ENCODE measurements at places on chromosomes 5 and 9.
A peak's percentile ranks its signal among the peaks of the same experiment; 100 is the strongest.

GRCh38 chr5:169910393-169910792 is 69.9 kb downstream of the INSYN2B start:
- no peak for DNase-seq

GRCh38 chr5:143931986-143932385 is 120.0 kb downstream of the HMHB1 start:
- no peak for DNase-seq

DNA sequence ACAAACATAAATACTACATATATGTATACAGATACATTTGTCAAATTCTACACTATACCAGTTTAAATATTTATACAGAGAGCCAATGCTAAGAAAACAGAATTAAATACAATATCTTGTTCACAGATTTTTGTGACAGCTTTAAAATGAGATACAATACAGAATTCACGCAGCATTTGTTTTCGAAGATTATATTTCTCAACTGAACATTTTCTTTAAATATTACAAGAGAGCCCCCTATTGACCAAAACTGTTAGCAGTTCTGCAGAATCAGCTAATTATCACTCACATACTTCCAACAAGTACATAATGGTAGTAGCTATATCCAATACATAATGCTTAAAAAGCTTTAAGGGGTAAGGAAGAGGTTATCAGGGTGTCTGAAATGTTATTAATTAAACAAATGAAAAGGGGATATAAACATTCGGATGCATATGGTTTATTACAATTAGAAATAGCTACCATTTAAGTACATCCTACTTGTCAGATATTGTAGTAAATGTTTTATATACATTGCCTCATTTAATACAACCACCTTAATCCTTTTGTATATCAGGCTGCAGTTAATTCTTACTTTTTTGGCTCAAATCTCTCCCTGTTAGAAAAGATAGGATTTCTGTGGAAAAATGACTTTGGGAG is 31.7 kb downstream of the ZDHHC21 start:
- DNase-seq: peak; percentile 26

DNA sequence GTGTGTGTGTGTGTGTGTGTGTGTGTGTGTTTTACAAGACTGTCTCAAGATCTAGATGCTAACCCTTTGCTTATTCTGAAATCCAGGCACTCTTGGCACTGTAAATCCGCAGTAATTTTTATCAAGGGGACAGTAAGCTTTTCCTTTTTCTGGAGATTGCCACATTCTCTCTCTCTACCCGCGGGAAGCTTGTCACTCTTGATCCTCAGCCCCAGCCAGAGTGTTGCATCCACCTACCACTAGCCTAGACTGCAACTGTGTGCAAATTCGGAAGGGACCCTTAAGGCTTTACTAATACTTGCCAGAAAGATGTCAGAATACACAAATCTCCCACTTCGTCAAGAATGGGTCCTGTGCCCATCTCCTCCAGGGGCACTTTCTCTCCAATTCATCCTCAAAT is 54.9 kb upstream of the EPB41L4A start:
- no peak for DNase-seq

- no peak for DNase-seq
Measured at GRCh38 chr5:3195994-3196393, 399.6 kb upstream of the IRX1 start.

DNA sequence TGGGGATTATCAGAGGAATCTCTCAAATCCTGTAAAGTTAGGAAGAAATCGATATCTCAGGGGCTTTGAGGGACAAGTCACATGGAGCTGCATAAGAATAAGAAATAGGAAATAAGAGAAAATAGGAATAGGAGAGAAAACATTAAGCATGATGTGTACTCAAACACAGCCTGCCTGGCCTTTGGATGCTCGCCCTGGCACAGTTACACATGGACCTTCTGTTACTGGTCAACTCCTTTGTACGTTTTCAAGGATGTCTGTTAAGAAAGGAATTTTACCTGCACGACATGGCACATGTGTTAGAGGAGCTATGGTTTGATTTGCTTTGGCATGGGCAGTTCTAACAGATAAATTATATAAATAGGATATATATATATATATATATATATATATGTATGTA is 321.2 kb downstream of the CDH12 start:
- DNase-seq: no peak

- DNase-seq: no peak
Measured at GRCh38 chr9:135343136-135343535, 136.4 kb upstream of the PPP1R26 start.

DNA sequence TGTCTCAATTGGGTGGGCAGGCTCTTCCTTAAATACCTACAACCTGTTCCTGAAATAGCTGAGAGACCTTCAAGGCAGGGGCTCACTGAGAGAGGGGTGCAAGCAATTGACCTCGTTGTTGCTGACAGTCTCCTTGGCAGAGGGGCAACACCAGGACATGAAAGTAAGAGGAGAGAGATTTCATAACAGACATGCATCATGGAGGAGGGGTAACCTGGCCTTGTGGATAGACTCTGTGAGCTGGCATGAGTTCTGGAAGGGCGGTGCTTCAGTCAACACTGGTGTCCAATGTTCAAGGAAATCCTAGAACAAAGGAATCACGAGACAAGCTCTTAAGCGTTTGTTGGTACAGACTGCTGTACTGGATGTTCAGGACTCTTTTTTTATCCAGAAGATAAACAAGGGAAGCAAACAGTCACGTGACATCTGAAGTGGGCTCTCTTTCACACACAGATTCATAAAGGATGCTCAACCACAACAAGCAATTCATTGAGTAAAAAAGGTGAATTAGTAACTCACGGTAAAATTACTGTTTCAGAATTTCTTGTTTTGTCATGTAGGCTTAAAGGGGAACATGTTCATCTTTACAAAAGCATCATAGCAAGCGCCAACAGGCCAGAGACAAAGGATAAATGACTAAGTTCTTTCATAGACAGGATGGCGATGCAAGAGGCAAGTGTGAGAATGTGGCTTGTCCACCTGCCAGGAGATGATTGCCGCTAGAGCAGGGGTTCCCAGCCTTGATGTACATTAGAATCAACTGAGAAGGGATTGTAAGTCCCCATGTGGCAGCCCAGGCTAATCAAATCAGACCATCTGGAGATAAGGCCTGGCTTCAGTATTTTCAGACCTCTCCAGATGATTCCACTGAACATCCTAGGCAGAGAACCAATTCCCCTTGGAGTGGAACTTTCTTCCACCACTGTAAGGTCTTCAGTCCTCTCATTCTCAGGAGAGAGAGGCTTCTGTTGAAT is 20.7 kb downstream of the ANKRA2 start:
- DNase-seq: peak; percentile 91

DNA sequence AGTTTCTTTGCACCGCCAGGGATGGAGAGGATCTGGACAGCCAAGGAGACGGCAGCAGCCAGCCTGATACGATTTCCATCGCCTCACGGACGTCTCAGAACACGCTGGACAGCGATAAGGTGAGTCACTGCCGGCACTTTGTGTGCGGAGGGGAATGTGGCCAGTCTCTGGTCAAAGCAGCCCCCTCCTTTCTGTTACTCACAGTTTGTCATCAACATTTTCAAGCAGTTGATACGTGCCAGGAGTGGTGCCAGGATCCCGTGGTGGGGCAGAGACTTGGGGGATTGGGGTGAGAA is 175.1 kb upstream of the OTULINL start:
- no peak for DNase-seq

DNA sequence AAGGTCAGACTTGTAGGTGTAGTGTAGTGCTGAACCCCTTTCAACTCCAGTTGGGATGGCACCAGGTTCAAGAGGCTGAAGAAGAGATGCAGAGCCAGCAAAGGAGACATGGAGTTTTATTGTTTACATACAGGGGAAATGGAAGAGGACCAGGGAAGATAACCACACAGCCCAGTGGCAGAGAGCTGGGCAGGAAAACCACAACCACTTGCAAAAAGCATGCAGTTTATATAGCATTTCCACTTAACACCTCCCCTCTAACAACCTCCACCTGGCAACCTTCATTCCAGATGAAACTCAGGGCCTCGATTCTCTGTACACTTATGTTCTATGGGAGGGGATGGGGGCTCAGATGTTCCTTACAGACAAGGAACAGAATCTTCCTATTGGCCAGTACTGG is 56.9 kb downstream of the SNX24 start:
- no peak for DNase-seq

- DNase-seq: no peak
Measured at GRCh38 chr5:82519558-82519957, 241.4 kb upstream of the RPS23 start.

GRCh38 chr5:87526131-87526530 is 113.4 kb upstream of the CCNH start:
- DNase-seq: no peak

GRCh38 chr5:55603922-55604321 is 69.2 kb upstream of the PLPP1 start:
- no peak for DNase-seq

- DNase-seq: no peak
Measured at GRCh38 chr9:109068764-109069163, 51.0 kb downstream of the TMEM245 start.

DNA sequence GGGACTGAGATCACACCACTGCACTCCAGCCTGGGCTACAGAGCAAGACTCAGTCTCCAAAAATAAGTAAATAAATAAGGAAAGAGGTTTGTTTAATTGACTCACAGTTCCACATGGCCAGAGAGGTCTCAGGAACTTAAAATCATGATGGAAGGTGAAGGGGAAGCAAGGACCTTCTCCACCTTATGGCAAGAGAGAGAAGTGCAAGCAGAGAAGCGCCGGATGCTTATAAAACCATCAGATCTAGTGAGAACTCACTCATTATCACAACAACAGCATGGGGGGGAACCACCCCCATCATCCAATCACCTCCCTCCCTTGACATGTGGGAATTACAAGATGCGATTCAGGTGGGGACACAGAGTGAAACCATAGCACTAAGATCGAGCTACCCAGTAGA is 22.8 kb upstream of the RGMB start:
- no peak for DNase-seq

- no peak for DNase-seq
Measured at GRCh38 chr9:68747043-68747533, 42.0 kb downstream of the PIP5K1B start.

GRCh38 chr5:5363045-5363444 is 59.4 kb upstream of the ICE1 start:
- no peak for DNase-seq

- DNase-seq: no peak
Measured at GRCh38 chr5:178630475-178630930, 3.7 kb upstream of the CLK4 start.

DNA sequence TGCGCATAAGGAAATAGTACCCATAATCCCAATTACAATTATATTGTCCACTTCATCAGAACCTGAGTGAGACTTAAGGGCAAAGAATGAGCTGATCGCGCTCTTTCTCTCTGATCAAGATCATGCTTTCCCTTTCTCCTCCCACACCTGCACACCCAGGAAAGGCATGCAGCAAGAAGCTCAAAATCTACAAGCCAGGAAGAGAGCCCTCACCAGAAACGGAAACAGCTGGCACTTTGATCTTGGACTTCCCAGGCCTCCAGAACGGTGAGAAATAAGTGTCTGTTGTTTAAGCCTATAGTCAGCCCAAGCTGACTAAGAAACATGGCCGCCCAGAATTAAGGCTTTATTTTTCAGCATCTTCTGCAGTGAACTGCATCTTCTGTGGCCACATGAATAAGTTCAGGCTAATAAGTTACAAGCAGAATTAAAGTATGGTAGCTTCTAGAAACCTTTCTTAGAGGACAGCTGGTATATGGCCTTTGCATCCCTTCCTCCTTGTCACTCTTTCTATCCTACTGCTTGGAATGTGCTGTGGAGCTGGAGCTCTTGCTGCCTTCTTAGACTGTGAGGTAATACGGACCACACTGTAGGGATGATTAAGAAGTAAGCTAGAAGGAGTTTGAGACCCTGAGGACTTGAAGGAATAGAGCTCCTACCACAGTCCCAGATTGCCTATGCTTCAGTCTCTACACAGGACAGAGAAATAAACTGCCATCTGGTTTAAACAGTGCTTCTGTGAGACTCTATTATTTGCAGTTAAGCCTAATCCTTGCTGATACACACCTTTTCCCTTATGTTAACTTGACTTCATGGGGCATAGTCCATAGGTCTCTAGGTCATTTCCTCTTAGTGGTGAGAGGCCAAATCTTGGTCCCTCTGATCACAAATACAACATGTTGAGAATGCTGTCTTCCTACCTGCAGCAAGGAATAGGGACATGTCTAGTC is 17.2 kb downstream of the OR2S2 start:
- no peak for DNase-seq

DNA sequence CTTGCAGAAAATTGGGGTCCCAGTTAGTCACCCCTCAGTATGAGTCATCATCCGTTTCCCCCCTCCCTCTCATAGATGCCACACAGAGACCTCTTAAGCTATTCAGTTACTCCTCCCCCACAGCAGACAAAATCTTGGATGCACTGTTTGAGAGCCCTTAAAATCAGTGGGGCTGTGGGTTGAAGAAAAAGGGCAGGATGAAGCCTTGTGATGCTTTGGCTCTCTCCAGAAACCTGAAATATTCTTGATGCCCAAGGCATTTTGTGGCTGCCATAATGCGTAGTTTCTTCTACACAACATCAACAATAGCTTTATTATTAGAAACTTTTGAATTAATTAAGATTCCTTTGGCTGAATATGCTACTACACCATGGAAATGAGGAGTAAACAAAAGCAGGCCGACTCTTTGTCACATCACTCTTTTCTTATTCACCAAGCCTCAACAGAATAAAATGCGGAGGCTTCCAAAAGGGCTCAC is 133.8 kb downstream of the MRPS30 start:
- DNase-seq: no peak

DNA sequence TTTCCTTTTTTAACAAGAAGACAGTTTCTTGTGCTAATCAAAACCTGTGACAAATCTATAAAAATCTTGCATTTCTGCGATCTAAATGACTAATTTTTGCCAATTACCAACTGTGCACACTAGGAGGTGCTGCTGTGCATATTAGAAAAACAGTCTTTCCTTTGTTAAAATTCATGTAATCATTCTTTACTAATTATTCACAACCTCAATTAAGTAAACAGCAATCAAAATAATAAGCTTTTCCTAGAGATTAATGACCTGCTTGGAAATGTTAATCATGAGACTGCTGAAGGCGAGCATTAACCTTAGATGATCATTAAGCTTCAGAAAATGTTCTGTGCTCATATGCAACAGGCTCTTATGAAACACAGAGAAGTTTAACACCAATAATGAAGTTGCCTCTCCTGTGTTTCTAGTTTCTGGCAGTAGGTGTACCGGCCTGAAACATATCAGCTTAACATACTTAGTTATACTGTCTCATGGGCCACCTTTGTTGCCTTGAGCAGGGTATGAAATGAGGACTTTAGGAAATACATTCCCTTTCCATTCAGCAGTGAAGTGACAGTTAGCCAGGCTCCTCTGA is 17.7 kb downstream of the RFESD start:
- DNase-seq: peak; percentile 7

DNA sequence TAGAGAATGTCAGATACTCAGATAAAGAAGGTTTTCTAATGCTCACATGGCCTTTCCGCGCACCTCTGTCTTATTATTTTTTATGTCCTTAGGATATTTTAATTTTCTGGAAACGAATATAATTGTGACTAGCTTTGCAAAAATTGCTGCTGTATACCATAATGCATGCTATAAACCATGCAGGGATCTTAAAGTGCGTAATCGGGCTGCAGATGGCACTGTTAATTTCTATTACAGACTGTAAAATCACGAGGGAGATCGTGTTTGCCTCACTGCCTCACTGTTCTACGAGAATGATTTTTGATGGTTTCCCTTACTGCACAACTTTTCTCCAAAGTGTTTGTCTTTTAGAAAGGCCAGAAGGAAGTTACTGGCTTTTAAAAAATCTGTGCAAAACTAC is 356.1 kb downstream of the TUSC1 start:
- DNase-seq: no peak

- DNase-seq: no peak
Measured at GRCh38 chr9:70229026-70229425, 29.8 kb upstream of the SMC5 start.

GRCh38 chr9:24879591-24879990 is 333.9 kb upstream of the IZUMO3 start:
- no peak for DNase-seq

All from NCI-H774 (cell line).